ENCODE measurements at places on chromosomes 11 and 22.

- DNase-seq: no peak
Observed at GRCh38 chr11:65852508-65853245, 5.3 kb downstream of the CFL1 start.

DNA sequence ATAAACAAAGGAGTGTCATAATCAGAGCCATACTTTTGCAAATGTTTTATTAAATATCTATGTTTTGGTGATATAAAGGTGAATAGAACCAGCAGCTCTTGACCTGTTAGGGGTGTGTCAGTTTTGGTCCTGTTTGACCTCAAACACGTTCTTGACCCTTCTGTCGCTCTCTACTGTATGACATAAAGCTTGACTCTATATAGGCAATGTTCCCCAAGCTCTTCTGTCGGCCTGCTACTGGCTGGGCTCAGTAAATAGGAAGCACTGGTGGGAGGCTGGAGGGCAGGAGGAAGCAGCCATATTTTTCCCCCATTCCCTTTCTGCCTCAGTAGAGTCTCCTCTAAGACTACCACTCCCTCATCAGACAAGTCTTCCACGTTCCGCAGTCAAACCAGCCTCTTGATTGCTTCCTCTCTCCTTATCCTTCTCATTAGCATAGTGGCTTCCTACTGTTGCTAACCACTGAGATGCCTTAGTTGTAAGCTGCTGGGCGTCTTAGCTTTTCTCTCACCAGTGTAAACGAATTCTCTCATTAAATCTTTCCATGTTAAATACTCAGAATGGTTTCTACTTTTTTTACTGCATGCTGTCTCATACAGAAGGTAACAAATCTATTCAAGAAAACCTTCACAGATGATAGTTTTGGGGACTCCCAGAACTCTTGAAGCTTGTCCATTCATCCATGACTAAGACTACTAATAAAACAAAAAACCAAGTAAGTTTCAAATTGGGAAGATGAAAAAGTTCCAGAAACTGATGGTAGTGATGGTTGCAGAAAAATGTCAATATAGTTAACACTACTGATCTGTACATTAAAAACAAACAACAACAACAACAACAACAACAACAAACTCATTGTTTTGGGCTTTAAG, 3.3 kb downstream of the NPAT start:
- no peak for DNase-seq

DNA sequence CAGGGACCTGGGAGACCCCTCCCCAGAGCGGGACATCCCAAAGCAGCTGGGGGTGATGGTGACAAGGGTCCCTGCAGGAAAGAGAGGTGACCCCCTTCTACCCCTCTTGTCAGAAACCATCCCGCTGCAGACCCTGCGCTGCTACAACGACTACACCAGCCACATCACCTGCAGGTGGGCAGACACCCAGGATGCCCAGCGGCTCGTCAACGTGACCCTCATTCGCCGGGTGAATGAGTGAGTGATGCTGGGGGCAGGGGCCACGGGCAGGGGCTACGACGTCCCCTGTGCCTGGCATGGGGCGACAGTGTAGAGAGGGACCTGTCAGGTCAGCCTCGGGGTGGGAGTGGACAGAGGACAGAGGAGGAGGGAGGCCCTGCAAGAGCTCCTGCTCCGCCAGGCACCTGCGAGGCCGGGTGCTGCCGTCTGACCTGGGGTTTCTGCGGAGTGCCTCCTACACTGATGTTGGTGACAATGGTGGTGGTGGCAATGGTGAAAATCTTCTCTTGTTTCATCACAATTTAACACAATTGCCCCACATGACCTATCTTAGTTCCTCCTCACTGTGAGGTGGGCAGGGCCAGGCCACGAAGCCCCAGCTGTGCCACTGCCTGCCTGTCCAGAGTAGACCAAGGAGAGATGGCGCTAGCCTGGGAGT, 9.8 kb downstream of the CSF2RB start:
- DNase-seq: no peak

DNA sequence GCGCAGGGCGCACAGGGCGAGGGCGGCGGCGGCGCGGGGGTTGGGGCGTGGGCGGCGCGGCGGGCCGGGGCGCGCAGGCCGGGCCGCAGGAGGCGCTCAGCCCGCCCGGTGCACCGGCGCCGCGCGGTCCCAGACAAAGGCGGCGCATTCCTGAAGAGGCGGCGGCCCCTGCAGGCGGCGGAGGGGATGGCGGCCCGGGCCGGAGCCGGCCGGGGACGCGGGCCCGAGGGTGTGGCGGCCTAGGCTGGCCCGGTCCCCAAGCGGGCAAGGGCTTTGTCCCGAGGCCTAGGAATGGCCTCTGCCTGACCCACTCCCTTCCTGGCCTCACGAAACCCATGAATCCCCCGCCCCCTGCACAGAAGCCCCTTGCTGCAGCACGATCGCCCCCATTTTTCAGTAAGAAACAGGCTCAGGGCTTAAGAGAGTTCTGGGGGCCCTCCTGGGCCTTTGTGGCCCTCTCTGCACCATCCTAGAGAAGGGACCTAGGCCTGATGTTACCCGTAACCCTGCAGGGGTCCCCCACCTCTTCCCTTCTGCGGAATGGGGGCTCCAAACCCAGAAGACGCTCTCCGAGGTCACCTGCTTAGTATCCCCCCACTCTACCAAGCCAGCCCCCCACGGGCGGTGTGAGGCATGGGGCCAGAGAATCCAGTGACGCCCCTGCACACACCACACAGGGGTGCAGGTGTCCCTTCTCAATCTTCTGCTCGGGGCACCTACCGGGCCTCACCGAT, at the start of gene RTN4R:
RTN4R (minus strand) TSS at position 40 of the 734 bp plus-strand sequence. CDS start 226 bp downstream, outside the sequence.
- peak; percentile 87 for DNase-seq

- no peak for DNase-seq
Observed at GRCh38 chr11:15266999-15267398, 152.3 kb downstream of the INSC start.

DNA sequence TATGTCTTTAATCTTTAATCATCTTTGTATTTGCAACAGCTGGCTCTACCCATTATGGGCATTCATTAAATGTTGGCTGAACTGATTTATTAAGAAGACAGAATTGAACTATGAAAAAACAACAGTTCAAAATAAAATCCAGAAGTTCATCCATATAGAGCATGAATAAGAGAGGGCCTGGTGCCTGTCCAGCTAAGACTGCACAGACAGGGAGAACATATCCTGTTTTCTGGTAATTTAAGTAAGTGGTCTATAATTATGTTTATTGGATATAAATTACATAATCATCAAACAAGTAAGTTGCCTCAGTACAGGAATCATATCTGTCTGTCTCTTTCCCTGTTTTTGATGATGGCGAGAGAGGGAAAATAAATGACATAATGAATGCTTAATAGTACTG, 137.2 kb downstream of the RBFOX2 start:
- DNase-seq: no peak

DNA sequence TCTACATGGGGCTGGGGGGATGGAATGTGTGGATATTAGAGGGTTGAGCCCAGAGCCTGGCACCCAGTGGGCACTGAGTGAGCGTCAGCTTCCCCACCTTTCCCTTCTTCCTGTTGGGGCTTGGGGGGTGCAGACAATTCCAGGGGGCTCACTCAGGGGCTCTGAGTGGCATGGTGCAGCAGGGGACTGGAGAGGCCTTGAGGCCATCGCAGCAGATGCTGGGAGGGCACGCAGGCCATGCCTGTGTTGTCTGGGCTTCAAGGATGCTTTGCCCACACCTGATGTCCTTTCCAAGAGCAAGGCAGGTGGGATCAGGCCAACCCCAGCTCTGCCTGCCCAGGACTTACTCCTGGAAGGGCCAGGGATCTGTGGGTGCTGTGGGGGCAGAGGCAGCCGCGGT, 11.2 kb upstream of the TTLL12 start:
- peak; percentile 6 for DNase-seq
